ENCODE measurements at places on chromosomes 12 and 14.

GRCh38 chr12:108772891-108773797 lies 41.8 kb upstream of the CORO1C start:
- DNase-seq: no peak

GRCh38 chr14:99982537-99983250 lies 82.5 kb upstream of the EVL start:
- peak; percentile 3 for DNase-seq

DNA sequence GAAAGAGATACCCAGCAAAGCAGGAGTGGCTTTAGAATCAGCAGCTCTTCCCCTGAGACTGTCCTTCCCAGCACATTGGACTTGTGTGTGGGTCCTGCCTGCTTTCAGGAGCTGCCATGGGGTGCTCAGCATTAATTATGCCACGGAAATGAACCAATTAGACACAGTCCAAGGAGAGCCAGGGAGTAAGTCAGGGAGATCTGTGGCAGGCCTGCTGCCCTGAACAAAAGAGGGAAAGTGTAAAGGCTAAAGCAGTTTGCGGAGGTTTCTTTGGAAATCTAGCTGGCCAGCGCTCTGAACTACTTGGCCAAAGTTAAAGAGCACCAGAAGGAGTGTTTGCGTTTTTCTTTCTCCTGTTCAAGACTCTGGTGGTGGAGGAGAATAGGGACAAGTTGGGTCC lies 65.7 kb upstream of the SRSF5 start:
- DNase-seq: peak; percentile 21

- DNase-seq: no peak
These were observed 403 bp upstream of the PNP start for GRCh38 chr14:20468764-20469241.

DNA sequence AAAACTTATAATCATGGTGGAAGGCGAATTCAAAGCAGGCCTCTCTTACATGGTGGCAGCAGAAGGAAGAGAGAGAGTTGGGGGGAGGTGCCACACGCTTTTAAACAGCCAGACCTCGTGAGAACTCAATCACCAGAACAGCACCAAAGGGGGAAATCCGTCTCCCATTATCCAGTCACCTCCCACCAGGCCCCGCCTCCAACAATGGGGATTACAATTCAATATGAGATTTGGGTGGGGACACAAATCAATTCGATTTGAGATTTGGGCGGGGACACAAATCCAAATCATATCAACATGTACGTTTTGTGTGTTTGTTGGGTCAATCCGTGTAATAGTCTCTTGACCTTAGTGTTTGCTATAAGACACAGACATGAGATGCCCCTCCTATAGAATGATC lies 21.8 kb upstream of the WNK1 start:
- DNase-seq: no peak

DNA sequence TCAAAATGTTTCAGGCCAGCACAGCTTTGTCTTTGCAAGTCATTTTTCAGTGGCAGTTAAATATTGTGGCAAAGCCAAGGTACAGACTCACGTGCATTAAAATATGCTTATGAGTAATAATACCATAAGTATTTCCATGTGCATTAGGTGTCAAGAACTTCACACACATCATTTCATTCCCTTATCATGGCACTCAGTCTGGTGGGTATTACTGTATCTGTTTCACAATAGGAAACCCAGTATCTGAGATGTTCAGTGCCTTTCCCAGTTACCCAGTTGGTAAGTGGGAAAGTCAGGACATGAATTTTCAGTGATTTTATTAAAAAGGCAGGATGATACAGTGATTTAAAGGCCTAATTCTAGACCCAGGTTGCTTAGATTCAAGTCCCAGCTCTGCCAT lies 52.9 kb downstream of the IFNG start:
- no peak for DNase-seq

DNA sequence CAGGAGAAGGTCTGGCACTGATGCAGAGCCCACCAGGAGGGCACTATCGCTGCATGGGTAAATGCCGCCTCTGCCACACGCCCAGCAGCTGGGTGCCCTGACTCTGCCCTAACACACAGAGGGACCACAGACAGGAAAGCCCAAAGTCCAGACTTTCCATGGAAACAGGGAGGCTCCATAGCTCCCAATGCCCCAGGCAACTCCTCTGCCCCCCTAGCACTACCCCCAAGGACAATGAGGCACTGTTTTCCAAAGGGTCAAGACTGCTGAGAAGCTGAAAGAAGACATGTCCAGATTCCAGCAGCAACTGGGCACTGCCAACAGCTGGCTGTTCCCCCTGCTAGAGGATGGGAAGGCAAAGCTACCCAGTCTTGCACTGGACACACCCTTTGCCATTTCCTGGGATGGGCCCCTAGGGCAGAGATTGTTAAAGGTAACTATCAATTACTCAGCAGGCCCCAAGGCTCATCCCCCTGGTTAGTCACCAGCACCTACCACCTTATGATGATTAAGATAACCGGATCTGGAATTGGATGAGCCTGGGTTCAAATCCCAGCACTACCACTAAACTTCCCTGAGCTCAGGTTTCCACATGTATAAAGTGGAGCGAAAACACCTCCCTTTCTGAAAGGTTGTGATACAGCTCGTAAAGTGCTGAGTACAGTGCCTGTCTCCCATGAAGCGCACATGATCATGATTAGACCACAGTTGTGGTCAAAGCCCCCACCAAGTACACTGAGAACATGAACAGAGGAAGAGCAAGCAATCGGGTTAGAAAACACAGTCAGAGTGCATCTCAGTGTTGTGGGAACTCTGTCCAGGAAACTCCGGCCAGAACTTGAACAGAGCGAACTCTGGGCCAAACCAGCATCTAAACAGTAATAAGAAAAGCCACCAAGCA lies 3.3 kb downstream of the PXN start:
- no peak for DNase-seq

Measured in DMS153 (cell line).